ENCODE measurements at places on chromosomes 5 and 9. TPM values are rescaled to one million over a fixed set of nuclear protein-coding genes. Genes with fewer than 3 reads are reported as not detected.

SERF1A gene
- total RNA-seq, result 0.95 TPM

CDKN2B-AS1 gene
- total RNA-seq, result not detected

STK10 gene
- total RNA-seq, result 15.4 TPM

SPATA9 gene
- not detected for total RNA-seq

ADAMTS16 gene
- total RNA-seq, result 1.4 TPM

SHISAL2B gene
- total RNA-seq, result not detected

SLC22A4 gene
- total RNA-seq, result 4.9 TPM

NME5 gene
- not detected for total RNA-seq

LOX gene
- total RNA-seq, result 1.6 TPM

LCNL1 gene
- total RNA-seq, result 0.10 TPM

RASGRF2 gene
- 1.1 TPM for total RNA-seq

DNAH5 gene
- 2.0 TPM for total RNA-seq

SLC6A7 gene
- total RNA-seq, result 0.02 TPM

GABRA6 gene
- total RNA-seq, result not detected

FCN2 gene
- not detected for total RNA-seq

ZNF189 gene
- 9.3 TPM for total RNA-seq

OGN gene
- not detected for total RNA-seq

RAPGEF1 gene
- total RNA-seq, result 39.4 TPM

FAXDC2 gene
- 0.17 TPM for total RNA-seq

NSA2 gene
- total RNA-seq, result 127 TPM

F2RL2 gene
- 4.7 TPM for total RNA-seq

GPR150 gene
- total RNA-seq, result 0.13 TPM

ZNF883 gene
- total RNA-seq, result 1.1 TPM

FOXD4L3 gene
- total RNA-seq, result not detected

ARL14EPL gene
- 0.10 TPM for total RNA-seq

AQP7 gene
- total RNA-seq, result 0.33 TPM

GDF9 gene
- 0.25 TPM for total RNA-seq

CCL27 gene
- total RNA-seq, result not detected

KCNT1 gene
- total RNA-seq, result not detected

MYOZ3 gene
- total RNA-seq, result 0.18 TPM

IFNA13 gene
- not detected for total RNA-seq

PCDHB3 gene
- total RNA-seq, result 0.30 TPM

ARHGEF39 gene
- total RNA-seq, result 14.9 TPM

ACTBL2 gene
- 0.05 TPM for total RNA-seq

TIFAB gene
- total RNA-seq, result not detected

CERCAM gene
- 32.0 TPM for total RNA-seq

FRMD3 gene
- 6.4 TPM for total RNA-seq

INSL6 gene
- total RNA-seq, result not detected

SLC25A2 gene
- not detected for total RNA-seq

STING1 gene
- 0.77 TPM for total RNA-seq

NMUR2 gene
- total RNA-seq, result 0.22 TPM

CAMK4 gene
- not detected for total RNA-seq

NIM1K gene
- 0.26 TPM for total RNA-seq

PDLIM4 gene
- 1.0 TPM for total RNA-seq

FLT4 gene
- total RNA-seq, result 3.0 TPM

LURAP1L gene
- 28.2 TPM for total RNA-seq

CTSV gene
- 16.3 TPM for total RNA-seq
